ENCODE measurements at places on chromosomes 2 and 18.
A peak's percentile ranks its signal among the peaks of the same experiment; 100 is the strongest.

GRCh38 chr2:157692768-157693167 lies 64.1 kb upstream of the ACVR1C start:
- DNase-seq: no peak

- no peak for DNase-seq
These were observed 2.4 kb downstream of the FHL2 start for GRCh38 chr2:105396254-105397024.

- peak; percentile 16 for DNase-seq
These were observed 86.3 kb downstream of the FSHR start for GRCh38 chr2:49067971-49068370.

- no peak for DNase-seq
These were observed 190.7 kb downstream of the MTCL1 start for GRCh38 chr18:8895987-8896619.

DNA sequence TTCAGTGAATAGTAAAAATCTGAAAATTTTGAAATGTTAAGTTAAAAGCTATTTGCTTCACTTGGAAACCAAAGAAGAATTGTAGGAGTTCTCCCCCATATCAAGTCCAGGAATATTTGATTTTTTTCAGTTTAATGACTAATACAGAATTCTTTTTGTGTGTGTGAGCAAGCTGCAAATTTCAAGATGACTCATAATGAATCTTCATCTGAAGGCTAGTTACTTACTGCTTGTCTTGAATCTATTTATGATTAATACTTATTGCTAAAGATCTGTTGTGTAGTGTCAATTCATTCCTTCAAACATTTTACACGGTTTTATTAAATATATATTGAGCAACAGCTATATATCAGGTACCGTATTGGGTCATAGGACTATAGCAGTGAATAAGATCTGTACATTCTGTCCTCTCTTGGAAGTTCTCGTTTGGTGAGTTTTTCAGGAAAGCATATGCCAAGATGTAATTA lies 47.8 kb upstream of the CAVIN2 start:
- no peak for DNase-seq

GRCh38 chr18:59878644-59879043 lies 21.2 kb upstream of the PMAIP1 start:
- no peak for DNase-seq

DNA sequence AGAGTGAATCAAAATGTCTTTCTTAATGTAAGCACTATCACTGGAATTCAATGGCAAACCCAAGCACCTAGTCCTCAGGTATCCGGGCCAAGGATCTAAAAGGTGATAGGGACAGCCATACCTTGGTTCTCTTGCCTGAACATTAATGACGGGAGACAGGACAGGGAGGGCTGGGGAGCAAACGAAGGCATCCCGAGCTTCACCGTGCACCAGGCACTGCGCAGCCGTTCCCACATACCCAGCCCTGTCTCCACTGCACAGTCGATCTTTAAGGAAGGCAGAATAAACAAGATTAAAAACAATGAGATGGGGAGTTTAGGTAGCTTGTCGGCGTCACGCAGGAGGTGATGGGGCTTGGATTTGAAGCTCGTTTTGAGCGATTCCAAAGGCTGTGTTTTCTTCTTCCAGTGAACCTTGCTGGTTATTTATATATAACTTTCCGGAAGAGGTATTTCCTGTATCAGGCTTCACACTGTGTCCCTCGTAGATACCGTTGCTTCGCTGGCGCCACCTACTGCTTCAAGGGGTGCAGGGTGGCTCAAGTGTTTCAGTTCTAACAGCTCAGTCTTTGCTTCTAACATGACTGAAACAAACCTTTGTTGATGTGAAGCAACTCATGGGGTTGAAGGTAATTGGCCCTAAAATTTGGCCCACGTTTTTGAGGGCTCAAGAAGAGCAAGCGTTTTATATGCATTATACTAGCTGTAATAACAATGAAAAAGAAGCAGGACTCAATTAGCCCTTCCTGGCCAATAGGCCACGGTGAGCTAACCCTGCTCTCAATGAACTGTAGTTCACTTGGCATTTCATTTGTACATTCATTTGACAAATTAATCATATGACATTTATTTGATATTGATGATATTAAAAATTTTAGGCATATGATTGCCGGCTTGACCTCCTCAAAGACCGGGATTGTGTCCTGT lies 77.4 kb downstream of the DCDC2C start:
- peak; percentile 76 for DNase-seq

- no peak for DNase-seq
These were observed 222.0 kb upstream of the HS6ST1 start for GRCh38 chr2:128540670-128541069.

- DNase-seq: no peak
These were observed 206.0 kb downstream of the ATAD2B start for GRCh38 chr2:23720705-23721453.

GRCh38 chr2:175676813-175677212 lies 325.3 kb downstream of the LNPK start:
- peak; percentile 20 for DNase-seq

- no peak for DNase-seq
These were observed 80.4 kb downstream of the EPB41L3 start for GRCh38 chr18:5463390-5463789.

DNA sequence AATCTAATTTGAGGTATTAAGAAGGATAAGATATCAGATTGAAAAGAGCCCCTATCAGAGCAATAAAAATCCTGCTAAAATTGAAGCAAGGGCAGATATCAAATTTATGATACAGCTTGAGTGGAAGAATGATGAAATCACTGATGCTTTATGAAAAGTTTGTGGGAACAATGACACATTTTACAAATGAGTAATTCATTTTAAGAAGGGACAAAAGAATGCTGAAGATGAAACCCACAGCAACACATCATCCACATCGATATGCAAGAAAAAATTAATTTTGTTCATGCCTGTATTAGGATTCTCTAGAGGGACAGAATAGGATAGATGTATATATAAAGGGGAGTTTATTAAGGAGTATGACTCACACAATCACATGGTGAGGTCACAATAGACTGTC lies 355.6 kb upstream of the GYPC start:
- DNase-seq: no peak

GRCh38 chr18:8799596-8800441 lies 94.5 kb downstream of the MTCL1 start:
- DNase-seq: no peak

DNA sequence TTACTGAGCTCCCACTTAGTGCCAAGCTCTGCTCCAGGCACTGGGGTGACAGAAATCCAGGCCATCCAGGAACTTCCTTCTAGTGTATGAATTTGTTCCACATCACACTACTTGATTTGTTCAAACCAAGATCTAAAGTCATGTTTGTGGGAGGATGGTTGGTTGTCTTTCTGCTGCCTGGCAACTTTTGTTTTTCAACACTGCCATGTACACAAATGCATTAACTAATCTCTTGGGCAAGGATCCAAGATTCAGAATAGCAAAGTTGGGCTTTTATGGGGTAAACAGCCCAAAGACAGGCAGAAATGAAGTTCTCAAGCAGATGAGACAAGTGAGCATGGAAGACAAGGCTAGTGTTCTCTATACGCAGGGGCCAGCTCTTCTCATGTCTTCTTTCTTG lies 53.4 kb upstream of the PROKR1 start:
- no peak for DNase-seq

GRCh38 chr2:158810731-158811460 lies 15.8 kb downstream of the DAPL1 start:
- no peak for DNase-seq

GRCh38 chr2:215887303-215887702 lies 126.0 kb downstream of the MREG start:
- DNase-seq: no peak

GRCh38 chr18:48687346-48688042 lies 148.7 kb downstream of the CTIF start:
- no peak for DNase-seq

- DNase-seq: no peak
These were observed 39.5 kb upstream of the GMCL1 start for GRCh38 chr2:69789772-69790600.

DNA sequence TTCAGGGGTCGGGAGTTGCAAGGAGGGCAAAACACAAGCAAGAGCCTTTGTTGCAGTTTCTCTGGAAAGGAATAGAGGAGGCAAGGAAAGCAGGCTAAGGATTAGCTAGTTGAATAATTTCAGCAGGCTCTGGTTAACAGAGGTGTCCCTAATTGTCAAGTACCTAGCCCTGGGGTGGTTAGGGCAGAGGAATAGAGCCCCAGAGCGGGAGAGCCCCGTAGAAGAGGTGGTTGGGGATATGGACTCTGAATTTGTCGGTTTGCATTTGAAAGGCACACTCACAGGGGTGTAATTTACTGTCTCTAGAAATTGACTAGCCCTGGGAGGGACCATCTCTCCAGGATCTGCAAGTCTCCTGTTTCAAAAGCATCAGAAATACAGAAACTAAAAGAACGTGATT lies 1030.2 kb downstream of the TMEM182 start:
- DNase-seq: peak; percentile 63

GRCh38 chr2:210445116-210445707 lies 31.3 kb downstream of the LANCL1 start:
- DNase-seq: peak; percentile 29

GRCh38 chr2:134139611-134140010 lies 114.3 kb upstream of the MGAT5 start:
- DNase-seq: no peak

- no peak for DNase-seq
These were observed 6.7 kb upstream of the CYS1 start for GRCh38 chr2:10086950-10087349.

DNA sequence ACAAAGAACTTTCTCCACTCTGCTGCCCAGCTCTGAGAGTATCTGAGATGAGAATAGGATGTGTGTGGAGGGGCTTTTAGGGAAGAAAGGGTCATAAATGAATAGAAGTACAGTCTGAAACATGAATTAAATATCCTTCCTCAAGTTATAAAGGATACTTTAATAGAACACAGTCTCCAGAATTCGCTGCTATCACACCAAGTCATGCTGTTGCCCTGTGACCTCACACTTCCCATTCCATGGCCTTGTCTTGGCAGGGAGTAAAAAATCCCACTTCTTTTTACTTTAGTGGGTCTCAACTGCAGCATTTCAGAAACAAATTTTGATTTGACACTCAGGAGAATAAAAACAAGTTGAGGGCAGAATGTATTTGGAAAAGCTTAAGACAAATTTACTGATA lies 3.8 kb upstream of the RPE start:
- no peak for DNase-seq

DNA sequence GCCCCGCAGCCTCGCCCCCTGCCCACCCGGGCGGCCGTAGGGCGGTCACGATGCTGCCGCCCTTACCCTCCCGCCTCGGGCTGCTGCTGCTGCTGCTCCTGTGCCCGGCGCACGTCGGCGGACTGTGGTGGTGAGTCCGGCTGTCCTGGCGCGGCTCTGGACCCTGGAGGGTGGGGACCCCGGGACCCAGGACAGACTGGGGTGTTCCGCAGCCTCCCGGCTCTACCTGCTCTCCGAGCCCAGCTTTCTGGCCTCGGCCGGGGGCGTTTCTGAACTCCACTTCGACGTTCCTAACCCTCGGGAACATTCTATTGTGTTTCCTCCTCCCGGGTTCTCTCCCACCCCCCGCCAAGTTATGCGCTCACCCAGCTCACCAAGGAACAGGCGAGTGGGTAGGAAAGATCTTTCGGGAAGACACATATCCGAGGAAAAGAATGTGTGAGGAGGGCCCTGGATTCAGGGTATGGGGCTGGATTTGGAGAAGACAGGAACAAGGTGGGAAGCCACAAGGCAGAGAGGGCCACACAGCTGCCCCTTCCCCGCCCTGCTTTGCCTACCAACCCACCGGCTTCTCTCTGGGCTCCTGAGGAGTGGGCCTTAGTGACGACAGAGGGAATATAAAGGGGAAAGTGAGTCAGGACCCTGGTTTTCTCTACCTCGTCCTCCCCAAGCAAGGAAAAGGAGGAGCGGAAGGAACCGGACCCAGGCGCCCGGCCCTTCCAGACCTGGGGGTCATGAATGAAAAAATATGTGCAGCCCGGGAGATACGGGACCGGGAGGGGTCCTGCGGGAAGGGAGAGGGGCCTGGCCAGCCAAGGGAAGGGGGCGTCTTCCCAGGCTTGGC lies 605 bp downstream of the WNT6 start:
- DNase-seq: no peak

- no peak for DNase-seq
These were observed 199.1 kb upstream of the SLC14A2 start for GRCh38 chr18:45416168-45416567.

- no peak for DNase-seq
These were observed 35.1 kb upstream of the VPS54 start for GRCh38 chr2:64054161-64054915.

DNA sequence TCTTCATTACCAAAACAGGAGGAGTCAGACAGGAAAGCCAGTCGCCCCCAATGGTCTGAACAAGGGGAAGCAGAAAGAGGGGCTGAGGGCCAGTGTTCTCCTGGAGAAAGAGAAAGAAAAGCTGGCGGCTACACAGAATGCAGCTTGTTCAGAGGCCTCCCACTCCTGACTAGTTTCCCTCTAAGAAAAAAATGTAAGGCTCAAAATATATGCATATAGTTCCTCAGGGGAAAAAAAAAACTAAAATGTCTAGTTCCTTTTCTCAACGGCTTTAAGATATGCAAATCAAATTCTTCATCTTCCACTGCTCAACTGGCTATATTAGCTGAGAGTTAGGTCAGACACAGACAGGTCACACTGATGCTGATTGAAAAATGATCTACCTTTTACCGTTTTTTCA lies 18.6 kb downstream of the MBOAT2 start:
- DNase-seq: no peak

- peak; percentile 89 for DNase-seq
These were observed at the start of gene GLI2 for GRCh38 chr2:120735746-120736170. GLI2 (plus strand) TSS chr2:120735868; CDS start chr2:120797321, 61,453 bp downstream.

- no peak for DNase-seq
These were observed 44.1 kb downstream of the MTCL1 start for GRCh38 chr18:8749492-8749891.

- DNase-seq: no peak
These were observed 167.1 kb upstream of the PKDCC start for GRCh38 chr2:41880561-41881243.

DNA sequence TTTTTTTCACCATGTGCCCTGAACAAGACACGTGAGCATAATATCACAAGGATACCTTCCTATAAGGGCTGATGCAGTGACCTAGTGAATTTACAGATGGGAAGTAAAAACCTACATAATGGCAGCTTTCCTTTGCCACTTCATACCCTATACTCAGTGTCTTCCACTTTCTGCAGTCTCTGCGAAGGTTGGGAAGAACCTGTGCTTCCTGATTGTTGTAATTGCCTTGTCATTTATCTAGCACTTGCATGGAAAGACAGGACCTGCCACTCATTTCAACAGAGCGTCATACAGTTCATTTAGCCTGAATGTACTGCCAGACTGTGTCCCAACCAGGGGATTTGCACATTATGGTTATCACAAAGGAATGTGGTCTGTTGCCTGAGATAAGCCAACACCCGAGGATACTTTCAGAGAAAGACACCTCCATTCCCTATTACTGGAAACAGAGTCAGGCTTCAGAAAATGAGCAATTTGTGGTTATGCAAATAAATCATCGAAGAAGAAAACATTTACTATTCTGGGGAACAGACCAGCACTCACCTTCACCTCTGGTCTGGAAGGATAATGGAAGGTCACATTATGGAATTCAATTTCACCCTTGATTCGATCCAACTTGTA lies 55.0 kb downstream of the ABCB11 start:
- DNase-seq: no peak

GRCh38 chr2:8693157-8693821 lies 11.4 kb downstream of the ID2 start:
- DNase-seq: peak; percentile 81

All from iPS-NIHi11 (cell line).